ENCODE measurements at places on chromosomes 2 and 18.

GRCh38 chr2:167191588-167191987 lies 303.3 kb downstream of the XIRP2 start:
- DNase-seq = no peak

- no peak for DNase-seq
These were observed 13.2 kb downstream of the SLC66A3 start for GRCh38 chr2:11168488-11168887.

DNA sequence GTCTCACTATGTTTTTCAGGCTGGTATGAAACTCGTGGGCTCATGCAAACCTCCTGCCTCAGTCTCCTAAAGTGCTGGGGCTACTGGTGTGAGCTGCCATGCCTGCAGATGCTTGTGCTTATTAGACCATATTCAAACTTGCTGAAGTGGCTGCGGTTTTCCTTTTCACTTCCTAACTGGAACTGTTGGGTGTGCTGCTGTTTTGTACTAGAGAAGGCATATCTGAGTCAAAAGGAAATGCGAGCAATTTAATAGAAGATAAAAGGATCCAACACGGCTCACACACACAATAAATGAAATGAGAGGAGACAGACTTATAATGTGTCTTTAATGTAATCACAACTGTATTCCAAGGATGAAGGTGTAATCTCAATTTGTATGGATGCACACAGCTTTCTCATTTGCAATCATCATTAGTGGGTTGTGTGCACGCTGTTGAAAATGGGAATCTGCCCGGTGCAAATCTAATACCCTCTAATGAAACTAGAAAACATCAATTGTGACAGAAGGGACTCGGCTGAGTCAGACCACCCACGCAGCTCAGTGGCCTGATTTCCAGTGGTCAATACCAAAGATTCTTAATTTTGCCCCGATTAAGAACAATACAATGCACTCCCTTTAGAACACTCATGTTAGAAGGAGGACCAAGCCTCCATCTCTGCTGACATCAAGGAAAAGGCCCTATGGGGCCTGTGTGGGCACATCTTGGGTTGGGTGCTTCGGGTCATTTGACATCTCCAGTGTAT lies 532.7 kb downstream of the TDRD15 start:
- no peak for DNase-seq

DNA sequence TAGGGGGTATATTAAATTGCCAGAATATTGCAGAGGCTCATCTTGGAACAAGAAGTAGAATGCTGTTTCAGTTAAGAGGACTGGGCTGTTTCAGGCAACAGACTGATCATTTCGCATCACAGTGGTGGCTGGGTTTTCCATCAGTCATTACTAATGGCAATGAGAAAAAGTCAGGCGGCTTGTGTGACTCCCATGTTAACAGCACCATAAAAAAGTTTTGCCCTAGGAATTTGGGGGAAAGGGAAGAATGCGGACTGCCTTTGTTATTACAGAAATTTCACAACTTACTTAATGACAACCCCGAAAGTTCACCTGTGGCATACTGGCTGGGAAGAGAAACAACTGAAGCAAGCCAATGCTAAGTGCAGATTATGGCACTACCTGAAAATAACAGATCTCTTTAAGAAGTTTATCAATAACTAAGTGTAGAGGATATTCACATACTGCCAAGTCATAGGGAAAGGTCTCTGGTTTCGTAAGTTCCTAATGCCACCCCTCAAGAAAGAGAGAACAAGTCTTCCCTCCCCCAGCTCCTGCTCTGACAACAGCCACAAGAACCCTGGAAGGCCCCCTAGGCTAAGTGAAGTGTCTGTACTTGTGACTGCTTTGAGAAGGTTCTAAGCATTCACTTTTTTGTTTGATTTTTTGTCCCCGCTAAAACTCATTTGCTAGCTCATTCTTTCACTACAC lies 40.5 kb upstream of the AP1S3 start:
- no peak for DNase-seq

DNA sequence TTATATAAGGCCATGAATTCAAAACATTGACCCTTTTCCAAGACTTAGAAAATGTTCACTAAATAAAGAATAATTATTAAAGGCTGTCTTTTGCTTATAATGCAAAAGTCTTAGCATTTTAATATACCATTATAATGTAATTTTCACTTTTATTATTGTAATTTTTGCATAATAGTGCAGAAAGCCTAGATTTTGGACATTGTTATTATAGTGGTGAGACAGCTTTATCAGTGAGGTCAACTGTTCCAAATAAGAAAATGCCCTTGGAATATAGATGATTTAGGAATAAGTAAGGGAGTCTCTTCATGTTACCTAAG lies 56.6 kb downstream of the ATIC start:
- no peak for DNase-seq

All from central memory CD4-positive, alpha-beta T cell (primary cell).